Fibroblast of skin of right quadriceps (primary cell): ENCODE measurements at places on chromosomes 1 and 21.
A peak's percentile ranks its signal among the peaks of the same experiment; 100 is the strongest.

GRCh38 chr1:160855181-160855981, 7.3 kb downstream of the CD244 start:
- DNase-seq = no peak

DNA sequence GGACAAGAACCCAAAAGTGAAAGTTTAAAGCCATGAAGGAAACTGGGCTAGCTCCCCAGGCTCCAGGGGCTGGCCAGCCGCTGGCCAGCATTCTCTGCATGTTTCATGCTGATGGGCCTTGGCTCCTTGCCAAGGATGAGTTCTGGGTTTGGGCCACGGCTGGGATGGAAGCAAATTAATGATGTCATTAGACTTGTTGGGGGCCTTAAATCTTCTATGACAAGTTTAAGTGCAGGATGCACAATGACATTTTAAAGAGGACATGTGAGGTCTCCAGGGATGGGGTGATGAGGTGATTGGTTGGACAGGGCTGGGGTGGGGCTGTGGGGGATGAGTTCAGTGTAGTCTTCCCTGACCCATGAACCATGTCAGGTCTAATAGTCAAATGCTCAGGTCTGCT, 199.6 kb downstream of the TRABD2B start:
- DNase-seq = peak; percentile 31

DNA sequence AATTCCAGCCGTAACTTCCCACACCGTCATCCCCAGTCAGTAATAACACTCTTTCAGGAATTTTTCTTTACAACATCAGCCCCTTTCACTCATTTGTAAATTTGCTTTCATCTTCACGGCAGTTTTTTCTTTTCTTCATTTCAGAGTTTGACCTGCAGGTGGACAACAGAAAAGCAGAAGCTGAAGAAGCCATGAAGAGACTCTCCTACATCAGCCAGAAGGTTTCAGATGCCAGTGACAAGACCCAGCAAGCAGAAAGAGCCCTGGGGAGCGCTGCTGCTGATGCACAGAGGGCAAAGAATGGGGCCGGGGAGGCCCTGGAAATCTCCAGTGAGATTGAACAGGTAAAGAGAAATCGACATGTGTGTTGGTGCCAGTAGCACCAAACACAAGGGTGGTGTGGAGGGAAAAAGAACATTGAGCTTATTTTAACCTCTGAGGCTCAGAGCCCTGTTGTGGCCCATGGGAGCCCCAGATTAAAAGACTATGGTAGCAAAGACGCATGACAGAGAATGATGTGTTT, 53.2 kb downstream of the LAMC2 start:
- DNase-seq = no peak

DNA sequence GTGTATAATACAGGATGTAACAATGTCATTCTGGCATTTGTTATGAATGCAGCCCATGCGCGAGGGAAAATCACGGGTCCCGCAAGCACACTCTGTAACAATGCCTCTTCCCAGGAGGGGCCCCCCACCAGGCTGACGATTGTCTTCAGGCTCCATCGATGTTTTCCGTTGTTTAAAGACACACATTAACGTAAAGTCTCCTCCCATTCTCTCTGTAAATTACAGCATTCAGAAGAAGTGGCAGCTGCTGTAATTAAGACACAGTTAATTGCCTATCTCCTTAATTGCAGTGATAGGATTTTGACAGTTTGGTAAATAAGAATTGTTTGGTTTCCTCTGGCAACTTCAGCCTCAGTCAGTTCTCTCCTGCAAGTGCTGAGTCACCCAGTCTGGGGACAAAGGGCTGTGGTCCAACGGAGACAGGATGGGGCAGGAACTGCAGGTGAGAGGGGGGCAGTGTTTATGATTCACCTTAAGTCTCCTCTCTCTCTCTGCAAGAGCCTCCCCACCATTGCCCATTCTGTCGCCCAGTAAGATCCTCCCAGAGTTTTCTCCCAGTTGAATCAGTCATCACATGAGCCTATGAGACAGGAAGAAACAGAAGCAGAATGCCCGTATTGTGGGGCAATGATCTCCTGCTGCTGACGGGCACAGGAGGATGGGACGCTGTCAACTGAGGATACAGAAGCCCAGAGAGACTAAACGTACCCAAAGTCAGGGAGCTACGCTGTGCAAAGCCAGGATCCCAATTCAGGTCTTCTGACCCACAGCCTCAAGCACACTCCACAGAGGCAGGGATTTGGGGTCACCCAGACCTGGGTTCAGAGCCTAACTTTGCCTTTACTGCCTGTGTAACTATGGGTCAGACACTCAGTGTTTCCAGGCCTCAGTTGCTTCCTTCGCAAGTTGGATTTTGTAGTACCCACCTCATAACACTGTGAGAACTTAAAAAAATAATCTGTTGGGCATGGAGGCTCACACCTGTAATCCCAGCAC, 110.0 kb downstream of the ADSS2 start:
- DNase-seq = no peak

DNA sequence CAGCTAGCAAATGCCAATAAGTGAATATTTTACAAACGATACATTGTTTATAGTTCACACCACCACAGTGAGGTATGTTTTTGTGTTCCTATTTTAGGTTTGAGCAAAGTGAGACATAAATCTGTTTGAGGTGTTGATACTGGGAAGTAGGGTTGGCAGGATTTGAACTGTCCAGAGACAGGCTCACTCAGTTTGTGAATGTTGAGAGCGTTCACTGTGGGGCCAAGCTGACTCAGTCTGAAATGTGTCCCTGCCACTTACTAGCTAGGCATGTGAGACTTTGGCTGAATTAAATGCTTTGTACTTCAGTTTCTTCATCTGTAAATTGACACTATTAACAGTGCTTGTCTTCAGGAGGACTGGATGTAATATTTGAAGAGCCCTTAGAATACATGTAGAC, 35.1 kb downstream of the DIRAS3 start:
- DNase-seq = no peak
